NCI-H1930 (cell line): ENCODE measurements at places on chromosomes 13 and 19.

DNA sequence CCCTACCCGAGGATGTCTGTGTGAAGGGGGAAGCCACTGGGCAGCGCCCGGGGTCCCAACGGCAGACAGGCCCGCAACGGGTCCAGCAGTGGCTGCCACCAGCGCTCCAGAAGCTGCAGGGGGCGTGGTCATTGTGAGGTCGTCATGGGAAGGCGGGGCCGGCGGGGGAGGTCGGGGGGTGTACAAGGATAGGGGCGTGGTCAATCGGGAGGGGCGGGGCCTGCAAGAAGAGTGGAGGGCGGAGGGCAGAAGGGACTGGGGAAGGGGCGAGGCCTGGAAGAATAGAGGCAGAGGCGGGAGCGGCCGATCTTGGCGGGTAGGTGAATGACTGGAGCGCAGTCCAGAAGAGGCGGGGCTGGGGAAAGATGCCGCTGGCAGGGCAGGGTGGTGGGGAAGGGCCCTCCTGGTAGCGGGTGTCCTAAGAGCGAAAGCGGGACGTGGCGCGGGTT is 4.4 kb downstream of the FUZ start:
- peak; percentile 46 for DNase-seq

DNA sequence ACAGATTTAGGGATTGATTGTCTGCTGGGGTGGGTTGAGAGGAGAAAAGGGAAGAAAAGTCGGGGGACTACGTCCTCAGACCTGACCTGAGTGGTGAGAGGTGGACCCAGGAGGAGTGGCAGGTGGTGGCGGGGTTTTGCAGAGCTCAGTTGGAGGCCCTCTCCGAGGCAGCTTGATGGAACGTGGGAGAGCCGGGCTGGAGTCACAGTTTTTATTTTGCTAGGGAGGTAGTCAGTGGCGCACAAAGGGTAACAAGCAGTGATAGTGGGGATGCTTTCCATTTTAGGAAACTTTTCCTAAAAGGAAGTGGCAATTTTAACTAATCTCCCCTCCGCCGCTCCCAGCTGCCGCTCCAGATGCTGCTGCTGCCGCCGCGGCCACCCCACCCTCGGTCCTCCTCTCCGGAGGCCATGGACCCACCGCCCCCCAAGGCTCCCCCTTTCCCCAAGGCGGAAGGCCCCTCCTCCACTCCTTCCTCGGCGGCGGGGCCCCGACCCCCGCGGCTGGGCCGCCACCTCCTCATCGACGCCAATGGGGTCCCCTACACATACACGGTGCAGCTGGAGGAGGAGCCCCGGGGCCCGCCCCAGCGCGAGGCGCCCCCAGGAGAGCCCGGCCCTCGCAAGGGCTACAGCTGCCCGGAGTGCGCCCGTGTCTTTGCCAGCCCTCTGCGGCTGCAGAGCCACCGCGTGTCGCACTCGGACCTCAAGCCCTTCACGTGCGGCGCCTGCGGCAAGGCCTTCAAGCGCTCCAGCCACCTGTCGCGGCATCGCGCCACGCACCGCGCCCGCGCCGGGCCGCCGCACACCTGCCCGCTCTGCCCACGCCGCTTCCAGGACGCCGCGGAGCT is 1.1 kb upstream of the ZNF581 start:
- DNase-seq = no peak

GRCh38 chr13:28631801-28632200 is 27.1 kb upstream of the POMP start:
- DNase-seq = no peak

DNA sequence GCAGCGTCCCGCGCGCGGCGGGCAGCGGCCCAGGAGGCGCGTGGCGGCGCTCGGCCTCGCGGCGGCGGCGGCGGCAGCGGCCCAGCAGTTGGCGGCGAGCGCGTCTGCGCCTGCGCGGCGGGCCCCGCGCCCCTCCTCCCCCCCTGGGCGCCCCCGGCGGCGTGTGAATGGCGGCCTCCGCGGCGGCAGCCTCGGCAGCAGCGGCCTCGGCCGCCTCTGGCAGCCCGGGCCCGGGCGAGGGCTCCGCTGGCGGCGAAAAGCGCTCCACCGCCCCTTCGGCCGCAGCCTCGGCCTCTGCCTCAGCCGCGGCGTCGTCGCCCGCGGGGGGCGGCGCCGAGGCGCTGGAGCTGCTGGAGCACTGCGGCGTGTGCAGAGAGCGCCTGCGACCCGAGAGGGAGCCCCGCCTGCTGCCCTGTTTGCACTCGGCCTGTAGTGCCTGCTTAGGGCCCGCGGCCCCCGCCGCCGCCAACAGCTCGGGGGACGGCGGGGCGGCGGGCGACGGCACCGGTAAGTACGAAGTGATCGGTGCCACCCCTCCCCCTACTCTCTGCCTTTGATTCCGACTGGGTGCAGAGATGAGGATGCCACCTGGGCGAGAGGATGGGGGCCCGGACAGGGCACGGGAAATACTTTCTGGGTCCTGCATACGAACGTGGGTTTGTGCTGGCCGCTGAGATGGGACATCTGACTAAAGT is 874 bp downstream of the TRIM28 start:
- DNase-seq = no peak

DNA sequence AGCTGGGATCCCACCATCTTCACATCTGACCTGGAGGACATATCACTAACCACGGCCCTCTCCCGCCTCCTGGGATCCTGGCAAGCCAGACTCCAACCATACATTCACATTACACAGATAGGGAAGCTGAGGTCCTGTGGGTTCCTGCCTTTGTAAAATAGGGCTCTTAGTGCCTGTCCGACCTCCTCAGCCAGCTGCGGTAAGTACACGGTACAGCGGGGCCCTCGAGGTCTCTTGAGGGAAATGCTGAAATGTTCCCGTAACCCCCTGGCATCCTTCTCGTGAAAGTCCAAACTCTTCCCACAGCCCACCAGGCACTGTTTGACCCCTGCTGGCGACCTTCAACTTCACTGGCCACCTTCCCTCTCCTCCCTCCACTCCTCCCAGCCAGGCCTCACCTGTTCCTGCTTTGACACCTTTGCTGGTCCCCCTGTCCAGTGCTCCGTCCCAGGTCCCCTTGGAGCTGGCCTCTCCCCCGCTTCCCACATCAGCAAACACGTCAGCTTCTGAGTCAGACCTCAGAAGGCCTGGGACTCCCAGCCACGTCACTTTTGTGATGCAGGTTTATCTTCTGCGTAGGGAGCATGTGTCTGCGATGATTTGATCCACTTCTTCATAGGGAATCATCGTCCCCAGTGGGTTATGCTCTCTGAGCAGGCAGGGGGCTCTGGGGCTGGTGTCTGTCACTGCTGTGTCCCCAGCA is 8.8 kb upstream of the GNG7 start:
- DNase-seq = no peak

DNA sequence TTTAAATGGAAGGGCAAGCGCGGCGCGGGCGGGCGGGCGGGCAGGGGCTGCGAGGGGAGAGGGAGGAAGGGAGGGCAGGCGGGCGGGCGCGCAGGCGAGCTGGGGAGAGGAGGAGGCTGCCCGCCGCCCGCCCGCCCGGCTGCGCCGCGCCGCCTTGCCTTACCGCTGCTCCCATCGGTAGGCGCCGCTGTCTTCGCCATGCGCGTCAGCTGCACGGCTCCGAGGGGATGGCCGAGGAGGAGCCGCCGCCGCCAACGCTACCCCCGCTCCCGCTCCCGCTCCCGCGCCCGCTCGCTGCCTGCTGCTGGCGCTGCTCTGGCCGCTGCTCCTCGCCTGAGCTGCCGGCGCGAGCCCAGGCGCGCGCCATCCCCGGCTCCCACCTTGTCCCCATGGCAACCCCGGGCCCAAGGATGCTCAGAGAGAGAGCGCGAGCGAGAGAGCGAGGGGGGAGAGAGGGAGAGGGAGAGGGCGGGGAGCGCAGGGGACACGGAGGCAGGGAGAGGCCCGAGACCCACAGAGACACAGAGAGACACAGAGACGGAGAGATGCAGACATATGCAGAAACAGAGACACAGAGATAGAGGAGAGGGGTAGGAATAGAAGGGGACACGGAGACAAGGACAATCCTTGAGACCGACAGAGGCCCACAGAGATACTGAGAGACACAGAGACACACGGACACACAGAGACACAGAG is 40.3 kb downstream of the DEDD2 start:
- DNase-seq = peak; percentile 91

DNA sequence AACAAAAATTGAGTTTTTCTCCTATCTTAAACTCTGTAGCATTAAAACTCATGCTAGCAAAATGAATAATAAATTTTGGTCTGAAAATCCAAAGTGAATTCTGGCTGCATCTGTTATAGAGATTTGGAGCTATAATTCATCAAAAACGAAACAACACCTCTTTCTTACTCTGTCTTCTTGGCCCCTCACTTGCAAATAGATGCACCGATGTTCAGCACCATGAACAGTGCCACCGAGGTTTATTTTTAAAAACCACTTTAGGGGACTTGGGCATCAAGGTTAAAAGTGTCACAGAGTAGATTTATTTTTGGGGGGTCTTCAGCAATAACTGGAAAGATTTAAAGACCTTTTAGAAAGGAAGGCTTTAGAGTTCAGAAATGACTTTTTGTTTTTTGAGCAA is 26.1 kb upstream of the EID2 start:
- no peak for DNase-seq

DNA sequence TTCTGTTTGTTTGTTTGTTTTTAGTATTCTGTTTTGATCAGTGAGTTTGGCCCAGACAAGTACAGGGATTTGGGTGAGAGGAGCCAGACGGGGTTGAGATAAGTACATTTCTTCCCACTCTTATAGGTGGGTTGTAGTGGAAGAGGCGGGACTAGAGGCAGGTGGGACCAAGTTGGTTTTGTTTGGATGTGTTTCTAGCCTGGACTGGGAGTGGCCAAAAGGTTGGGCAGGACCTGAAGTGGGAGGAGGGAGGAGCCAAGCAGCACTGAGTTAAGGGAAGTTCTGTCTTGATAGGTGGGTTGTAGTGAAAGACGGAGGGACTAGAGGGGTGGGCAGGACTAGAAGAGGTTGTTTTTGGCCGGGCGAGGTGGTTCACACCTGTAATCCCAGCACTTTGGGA is 9.0 kb downstream of the DNASE2 start:
- DNase-seq = no peak

- DNase-seq = no peak
These were observed 62.7 kb upstream of the MYCBP2 start for GRCh38 chr13:77389625-77390000.

DNA sequence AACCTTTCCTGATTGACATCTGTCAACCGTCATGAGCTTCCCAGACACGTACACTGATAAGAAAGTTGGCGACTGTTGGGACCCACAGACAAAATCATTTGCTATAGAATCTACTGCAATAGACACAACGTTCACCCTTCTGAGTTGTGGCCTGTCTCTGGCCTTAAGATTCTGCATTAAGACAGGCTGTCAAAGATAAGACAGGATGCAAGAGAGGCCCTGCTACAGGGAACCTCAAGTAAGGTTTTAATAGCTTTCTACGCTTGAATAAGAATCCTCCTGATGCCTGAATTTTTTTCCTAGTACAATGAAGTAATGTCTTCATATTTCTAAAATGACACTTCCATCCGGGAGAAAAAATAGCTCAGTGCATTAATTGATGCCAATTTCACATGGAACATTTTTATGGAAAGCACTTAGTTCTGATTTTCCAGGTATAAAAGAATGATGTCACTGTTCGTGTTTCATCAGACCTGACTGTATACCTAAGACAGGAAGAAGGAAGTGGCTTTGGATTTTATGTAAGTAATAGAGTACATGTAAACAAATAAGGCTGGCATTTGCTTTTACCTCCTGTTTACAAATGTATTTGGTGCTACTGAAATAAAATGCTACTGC is 275.2 kb upstream of the GPC6 start:
- no peak for DNase-seq

- no peak for DNase-seq
These were observed 5.2 kb upstream of the TM6SF2 start for GRCh38 chr19:19278315-19278714.

DNA sequence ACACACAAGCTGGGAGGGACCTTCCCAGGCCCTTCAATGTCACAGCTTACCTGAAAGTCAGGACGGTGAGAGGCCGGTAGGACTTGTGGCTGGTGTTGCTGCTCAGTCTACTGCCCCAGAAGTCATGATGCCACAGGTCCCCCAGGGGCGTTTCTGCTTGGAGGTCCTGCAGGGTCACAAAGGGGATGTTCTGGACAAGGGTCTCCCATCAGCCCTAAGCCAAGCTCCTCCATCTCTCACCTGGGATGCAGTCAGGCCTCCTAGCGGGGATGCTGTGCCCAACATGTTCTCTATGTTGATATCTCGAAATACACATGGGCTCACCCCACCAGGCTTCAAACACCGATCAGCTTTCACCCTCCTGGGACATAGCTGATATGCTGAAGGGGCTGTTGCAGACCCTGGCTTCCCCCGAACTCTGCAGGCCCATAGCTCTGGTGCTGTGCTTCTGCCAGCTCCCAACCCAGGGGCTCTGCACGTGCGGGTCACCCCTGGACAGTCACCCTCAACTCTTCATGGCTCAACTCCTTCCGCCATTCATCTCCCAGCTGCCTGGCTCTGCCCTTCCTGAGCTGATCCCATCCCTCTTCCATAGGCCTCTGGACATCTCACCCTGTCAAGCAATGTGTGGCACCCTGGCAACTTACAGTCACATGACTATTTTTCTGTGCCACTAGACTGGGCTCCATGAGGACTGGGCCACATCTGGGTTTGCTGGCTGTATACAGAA is 10.3 kb downstream of the TMTC4 start:
- no peak for DNase-seq

DNA sequence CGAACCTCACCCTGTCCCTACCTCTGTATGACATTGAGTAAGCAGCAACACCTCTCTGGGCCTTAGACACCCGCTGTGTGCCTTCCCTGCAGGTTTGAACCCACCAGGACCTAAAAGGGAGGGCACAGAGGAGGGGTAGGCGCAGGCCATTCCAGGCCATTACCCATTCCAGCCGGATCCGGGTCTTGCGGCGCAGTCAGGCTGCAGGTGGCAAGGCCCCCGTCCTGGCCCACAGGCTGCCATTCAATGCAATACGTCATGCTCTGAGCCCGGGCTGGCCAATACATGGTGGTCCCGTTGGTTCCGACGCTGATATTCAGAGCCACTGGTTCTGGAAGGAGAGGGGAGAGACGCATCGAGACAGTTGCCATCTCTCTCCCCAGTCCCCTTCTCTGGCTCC is 17.4 kb downstream of the IL12RB1 start:
- DNase-seq = no peak

GRCh38 chr19:45746866-45747265 is 13.6 kb downstream of the MEIOSIN start:
- DNase-seq = no peak

- DNase-seq = no peak
These were observed 14.8 kb upstream of the GPI start for GRCh38 chr19:34350161-34350561.
